ENCODE measurements at places on chromosomes 13 and 19. TPM values are rescaled to one million over a fixed set of nuclear protein-coding genes. Genes with fewer than 3 reads are reported as not detected.
A peak's percentile ranks its signal among the peaks of the same experiment; 100 is the strongest.

GRCh38 chr19:459724-460511 is 915 bp downstream of the SHC2 start:
- DNase-seq, result peak; percentile 23

- no peak for DNase-seq
Observed at GRCh38 chr13:93765062-93765461, 538.5 kb downstream of the GPC6 start.

GRCh38 chr13:35995136-35995535 is 136.0 kb downstream of the DCLK1 start:
- DNase-seq, result no peak

DNA sequence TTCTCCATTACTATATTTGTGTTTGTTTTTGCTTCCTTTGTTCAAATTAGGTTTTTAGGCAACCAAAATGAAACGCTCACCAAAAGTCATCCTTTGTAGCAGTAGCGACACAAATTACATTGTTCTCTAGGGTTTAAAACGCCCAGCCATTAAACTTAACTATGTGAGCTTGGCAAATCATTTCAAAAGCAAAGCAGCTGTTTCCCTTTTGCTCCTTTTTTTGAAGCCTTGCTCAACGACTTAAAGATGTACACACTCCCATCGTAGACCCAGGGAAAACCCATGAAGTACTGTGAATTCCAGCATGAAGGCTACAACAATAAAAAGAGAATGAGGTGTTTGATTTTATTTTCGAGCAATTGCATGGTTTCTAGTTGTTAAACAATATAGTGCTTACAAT is 106.7 kb downstream of the RAP2A start:
- no peak for DNase-seq

GRCh38 chr13:51495316-51495715 is 42.5 kb upstream of the INTS6 start:
- no peak for DNase-seq

The PLK5 gene
- not detected for total RNA-seq
